A549 treated with CpdA at 1 μM for 4 hours (cell line): ENCODE measurements at places on chromosomes 2 and 18. TPM values are rescaled to one million over a fixed set of nuclear protein-coding genes. Genes with fewer than 3 reads are reported as not detected.

MAPK4 gene
- total RNA-seq, result 0.03 to 0.16 TPM (median 0.08 TPM) in 5 replicates

GLI2 gene
- total RNA-seq, result 18.5 to 27.5 TPM (median 23.5 TPM) in 5 replicates

SPATA3 gene
- not detected in 5 replicates for total RNA-seq

DNAH6 gene
- 0.02 to 0.05 TPM (median 0.04 TPM) in 4 of 5 replicates, not detected in the other for total RNA-seq

IL1F10 gene
- total RNA-seq, result not detected in 5 replicates

HOXD12 gene
- total RNA-seq, result not detected in 5 replicates

RGPD3 gene
- 0.15 to 0.22 TPM (median 0.19 TPM) in 5 replicates for total RNA-seq

DSG1 gene
- not detected in 5 replicates for total RNA-seq

REG3G gene
- total RNA-seq, result 0.10 TPM in 1 of 5 replicates, not detected in the others

VWA3B gene
- 0.02 to 0.43 TPM (median 0.18 TPM) in 4 of 5 replicates, not detected in the other for total RNA-seq

NT5C1B gene
- total RNA-seq, result not detected in 5 replicates

ATP8B1 gene
- total RNA-seq, result 8.6 to 11.9 TPM (median 9.7 TPM) in 5 replicates

C2orf72 gene
- 4.5 to 7.6 TPM (median 6.1 TPM) in 5 replicates for total RNA-seq

ACOXL gene
- total RNA-seq, result 0.02 TPM in 1 of 5 replicates, not detected in the others

MYCN gene
- total RNA-seq, result not detected in 5 replicates

RAB6C gene
- total RNA-seq, result not detected in 5 replicates

LPIN1 gene
- 12.3 to 14.2 TPM (median 13.4 TPM) in 5 replicates for total RNA-seq

GAL3ST2 gene
- total RNA-seq, result 0.24 to 0.44 TPM (median 0.34 TPM) in 4 of 5 replicates, not detected in the other

BCL11A gene
- total RNA-seq, result 0.03 to 0.23 TPM (median 0.06 TPM) in 4 of 5 replicates, not detected in the other

SLC4A5 gene
- 0.14 to 0.40 TPM (median 0.21 TPM) in 5 replicates for total RNA-seq

TMEM178A gene
- 0.06 to 0.14 TPM in 2 of 5 replicates, not detected in the others for total RNA-seq

C2orf81 gene
- total RNA-seq, result 2.8 to 4.7 TPM (median 3.5 TPM) in 5 replicates

LCT gene
- total RNA-seq, result 0.03 to 0.05 TPM (median 0.03 TPM) in 3 of 5 replicates, not detected in the others

CDH2 gene
- total RNA-seq, result 31.9 to 53.1 TPM (median 38.7 TPM) in 5 replicates

CCDC121 gene
- total RNA-seq, result 3.1 to 3.7 TPM (median 3.5 TPM) in 5 replicates

CD28 gene
- not detected in 5 replicates for total RNA-seq

CAMKMT gene
- 2.9 to 5.9 TPM (median 5.5 TPM) in 5 replicates for total RNA-seq

REG3A gene
- not detected in 5 replicates for total RNA-seq

FAM228A gene
- not detected in 5 replicates for total RNA-seq

TDRD15 gene
- total RNA-seq, result not detected in 5 replicates

UGT1A3 gene
- 0.08 to 0.23 TPM (median 0.13 TPM) in 3 of 5 replicates, not detected in the others for total RNA-seq

TCF23 gene
- total RNA-seq, result not detected in 5 replicates

GKN1 gene
- total RNA-seq, result 0.49 to 0.73 TPM (median 0.64 TPM) in 5 replicates

EIF2AK2 gene
- 18.9 to 35.6 TPM (median 26.0 TPM) in 5 replicates for total RNA-seq

GNLY gene
- 0.17 to 0.49 TPM in 2 of 5 replicates, not detected in the others for total RNA-seq

MYO5B gene
- 12.3 to 14.5 TPM (median 12.7 TPM) in 5 replicates for total RNA-seq

MPP4 gene
- total RNA-seq, result 0.07 to 0.18 TPM (median 0.14 TPM) in 5 replicates

HJURP gene
- 76.9 to 99.6 TPM (median 81.6 TPM) in 5 replicates for total RNA-seq

CDC42EP3 gene
- 17.9 to 20.8 TPM (median 18.2 TPM) in 5 replicates for total RNA-seq

FBXO36 gene
- 1.0 to 1.8 TPM (median 1.1 TPM) in 5 replicates for total RNA-seq

LYG2 gene
- not detected in 5 replicates for total RNA-seq

REG1B gene
- not detected in 5 replicates for total RNA-seq

D2HGDH gene
- 7.6 to 12.6 TPM (median 8.7 TPM) in 5 replicates for total RNA-seq

CENPA gene
- total RNA-seq, result 45.4 to 62.8 TPM (median 52.8 TPM) in 5 replicates

CNTNAP5 gene
- total RNA-seq, result not detected in 5 replicates

SNX17 gene
- 131 to 146 TPM (median 141 TPM) in 5 replicates for total RNA-seq
